Left lung (tissue), 14 donors: ENCODE measurements at places on chromosomes 12 and 14.
A peak's percentile ranks its signal among the peaks of the same experiment; 100 is the strongest.

- DNase-seq, result no peak
- no peaks in the 10 kb centered on the region for H3K4me1 ChIP-seq
- H3K27me3 ChIP-seq, result no peaks in the 10 kb centered on the region
- H3K27ac ChIP-seq, result no peak overlapping the region
- H3K36me3 ChIP-seq, result no peaks in the 10 kb centered on the region
- no peak overlapping the region for H3K4me3 ChIP-seq
Measured at GRCh38 chr12:47326190-47326589, 246.4 kb upstream of the AMIGO2 start.

DNA sequence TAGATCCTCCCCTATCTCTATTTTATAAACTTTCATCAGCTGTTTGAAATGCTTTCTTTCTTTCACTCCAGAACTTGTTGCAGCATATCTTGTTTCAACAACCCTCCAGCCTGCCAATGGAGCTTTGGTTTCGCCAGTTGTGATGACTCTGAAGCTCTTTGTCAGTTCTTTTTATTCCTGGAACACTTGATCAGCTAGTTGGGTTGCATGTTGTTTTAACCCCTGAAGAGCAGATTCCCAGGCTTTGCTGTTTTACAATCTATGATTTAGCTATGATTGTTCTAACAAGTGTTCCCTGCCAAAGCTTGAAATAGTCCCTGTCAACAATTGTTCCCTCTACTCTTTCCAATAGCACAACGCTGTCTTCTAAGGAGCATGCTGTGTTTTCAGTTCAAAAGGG, 50.6 kb upstream of the FUT8 start:
- peak; percentile 89 for DNase-seq
- H3K36me3 ChIP-seq, result no peaks in the 10 kb centered on the region
- H3K27ac ChIP-seq, result no peak overlapping the region
- no peaks in the 10 kb centered on the region for H3K27me3 ChIP-seq
- H3K4me3 ChIP-seq, result no peak overlapping the region

GRCh38 chr12:87348071-87348470, 681.1 kb downstream of the C12orf50 start:
- no peaks in the 10 kb centered on the region for H3K36me3 ChIP-seq
- no peak overlapping the region for H3K27ac ChIP-seq
- no peak for DNase-seq
- no peaks in the 10 kb centered on the region for H3K27me3 ChIP-seq

DNA sequence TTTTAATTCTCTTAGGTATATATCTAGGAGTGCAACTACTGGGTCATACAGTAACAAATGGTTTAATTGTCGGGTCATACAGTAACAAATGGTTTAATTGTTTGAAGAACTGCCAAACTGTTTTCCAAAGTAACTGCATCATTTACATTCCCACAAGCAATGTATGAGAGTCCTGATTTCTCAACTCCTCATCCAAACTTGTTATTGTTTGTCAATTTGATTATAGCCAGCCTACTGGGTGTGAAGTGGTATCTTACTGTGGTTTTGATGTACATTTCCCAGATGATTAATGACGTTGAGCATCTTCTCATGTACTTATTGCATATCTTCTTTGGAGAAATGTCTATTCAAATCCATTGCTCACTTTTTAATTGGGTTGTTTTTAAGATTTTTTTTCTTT, 67.6 kb upstream of the CFL2 start:
- H3K4me1 ChIP-seq, result peaks cover 14% of the 10 kb centered on the region
- H3K36me3 ChIP-seq, result peaks cover 91% of the 10 kb centered on the region
- H3K27ac ChIP-seq, result no peak overlapping the region

GRCh38 chr12:40181490-40181889, 43.3 kb upstream of the LRRK2 start:
- H3K27me3 ChIP-seq, result no peaks in the 10 kb centered on the region
- H3K4me3 ChIP-seq, result no peak overlapping the region
- H3K27ac ChIP-seq, result no peak overlapping the region
- no peaks in the 10 kb centered on the region for H3K36me3 ChIP-seq

DNA sequence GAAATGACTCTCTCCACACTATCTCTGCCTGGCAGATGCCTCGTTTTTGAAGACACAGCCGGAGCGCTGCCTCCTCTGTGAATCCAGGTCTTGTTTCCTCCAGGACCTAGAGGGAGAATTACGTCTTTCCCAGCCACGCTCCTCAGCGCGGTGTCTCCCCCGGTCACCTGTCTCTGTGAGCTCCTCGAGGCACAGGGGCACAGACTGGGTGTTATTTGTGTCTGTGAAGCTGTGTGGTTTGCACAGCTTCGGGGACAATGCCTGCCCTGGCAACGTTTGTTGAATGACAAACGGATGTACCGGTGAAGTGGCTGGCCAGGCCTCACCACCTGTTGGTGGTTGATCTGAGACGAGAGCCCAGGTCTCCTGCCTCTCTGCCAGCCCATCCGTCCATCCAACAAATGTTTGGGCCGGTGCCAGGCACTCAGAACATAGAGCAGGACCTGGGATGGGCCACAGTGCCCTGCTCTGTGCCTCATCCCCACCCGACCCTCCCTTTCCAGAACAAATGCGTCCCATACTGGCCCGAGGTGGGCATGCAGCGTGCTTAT, 6.1 kb downstream of the PTPN6 start:
- H3K27me3 ChIP-seq, result no peaks in the 10 kb centered on the region
- H3K4me1 ChIP-seq, result peaks cover 89% of the 10 kb centered on the region
- H3K36me3 ChIP-seq, result peaks cover 68% of the 10 kb centered on the region
- no peak overlapping the region for H3K4me3 ChIP-seq
- H3K27ac ChIP-seq, result peak overlapping the region; percentile 93

- H3K4me3 ChIP-seq, result no peak overlapping the region
- no peaks in the 10 kb centered on the region for H3K27me3 ChIP-seq
- H3K27ac ChIP-seq, result no peak overlapping the region
- DNase-seq, result no peak
- H3K4me1 ChIP-seq, result peaks cover 22% of the 10 kb centered on the region
Measured at GRCh38 chr12:108859923-108860291, 2.5 kb upstream of the SSH1 start.

DNA sequence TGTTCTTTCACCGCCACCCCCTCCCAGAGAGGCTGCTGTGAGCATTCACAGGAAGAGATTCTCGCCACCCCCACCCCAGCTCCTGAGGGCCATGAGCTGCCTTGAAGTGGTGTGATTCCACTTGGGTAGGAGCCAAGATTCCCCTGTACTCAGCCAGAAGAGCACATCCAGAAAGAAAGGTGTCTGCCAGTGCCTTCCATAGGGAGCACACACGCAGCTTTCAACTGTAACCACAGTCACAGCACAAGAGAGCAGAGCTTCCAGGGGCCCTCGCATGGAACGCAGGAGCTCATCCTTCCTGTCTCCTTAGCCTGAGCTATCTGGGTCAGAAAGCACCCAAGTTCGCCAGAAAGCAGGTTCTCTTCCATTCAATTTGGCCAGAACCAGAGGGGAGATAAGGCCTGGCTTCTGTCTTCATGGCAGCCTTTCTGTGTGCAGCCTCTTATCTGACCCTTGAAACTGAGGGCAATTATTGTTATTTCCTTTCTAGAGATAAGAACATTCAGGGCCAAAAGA, 66.6 kb upstream of the SCN8A start:
- H3K4me3 ChIP-seq, result no peak overlapping the region
- no peaks in the 10 kb centered on the region for H3K36me3 ChIP-seq
- no peak overlapping the region for H3K27ac ChIP-seq
- no peaks in the 10 kb centered on the region for H3K4me1 ChIP-seq
- no peaks in the 10 kb centered on the region for H3K27me3 ChIP-seq

- H3K27me3 ChIP-seq, result peaks cover 24% of the 10 kb centered on the region
- peak overlapping the region; percentile 71 for H3K27ac ChIP-seq
- no peak for DNase-seq
- H3K4me1 ChIP-seq, result no peaks in the 10 kb centered on the region
- peak overlapping the region; percentile 22 for H3K4me3 ChIP-seq
Measured at GRCh38 chr12:57477710-57478681, 1.7 kb downstream of the ARHGAP9 start.

DNA sequence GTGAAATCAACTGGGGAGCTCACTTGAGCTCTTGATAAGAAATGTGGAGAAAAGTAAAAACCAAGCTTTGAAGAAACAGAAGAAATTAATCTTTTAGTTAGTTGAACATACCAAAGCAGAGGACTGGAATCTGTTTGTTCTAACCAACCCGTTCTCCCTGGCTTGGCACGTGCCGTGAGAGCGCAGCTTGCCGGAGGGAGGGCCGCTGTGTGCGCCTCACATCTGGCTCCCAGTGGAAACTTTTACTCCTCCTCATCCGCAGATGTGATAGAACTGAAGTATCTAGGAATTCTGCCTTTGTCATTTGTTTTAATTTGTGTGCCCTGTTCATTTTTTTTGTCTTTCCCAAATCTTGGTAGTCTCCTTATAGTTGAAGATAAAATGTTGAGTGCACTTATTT, 64.9 kb downstream of the DDX51 start:
- DNase-seq, result no peak
- no peak overlapping the region for H3K27ac ChIP-seq
- H3K4me3 ChIP-seq, result no peak overlapping the region
- no peaks in the 10 kb centered on the region for H3K36me3 ChIP-seq

DNA sequence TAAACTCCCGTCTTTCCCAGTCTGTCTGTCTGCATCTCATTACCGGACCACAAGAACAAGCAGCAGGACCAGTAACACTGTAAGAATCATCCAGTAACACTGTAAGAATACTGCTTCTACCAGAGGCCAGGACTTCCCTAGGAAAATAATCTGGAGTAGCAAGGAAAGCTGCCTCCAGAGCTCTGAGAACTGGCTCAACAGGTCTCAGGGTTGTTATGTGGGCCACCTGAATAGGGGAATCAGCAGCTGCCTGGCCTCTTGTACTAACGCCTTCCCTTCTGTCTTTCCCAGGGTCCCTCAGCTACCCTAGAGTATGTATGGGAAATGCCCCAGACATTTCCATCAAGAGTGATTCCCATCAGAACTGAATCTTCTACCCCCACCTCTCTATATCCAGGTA, 954 bp upstream of the SLC39A2 start:
- H3K4me3 ChIP-seq, result no peak overlapping the region
- H3K36me3 ChIP-seq, result peaks cover 49% of the 10 kb centered on the region
- H3K27me3 ChIP-seq, result no peaks in the 10 kb centered on the region
- no peaks in the 10 kb centered on the region for H3K4me1 ChIP-seq

- no peaks in the 10 kb centered on the region for H3K36me3 ChIP-seq
- H3K4me3 ChIP-seq, result no peak overlapping the region
- no peak for DNase-seq
- no peaks in the 10 kb centered on the region for H3K27me3 ChIP-seq
- H3K4me1 ChIP-seq, result peaks cover 15% of the 10 kb centered on the region
- no peak overlapping the region for H3K27ac ChIP-seq
Measured at GRCh38 chr12:12015073-12015685, 55.6 kb upstream of the BCL2L14 start.

- H3K27ac ChIP-seq, result no peak overlapping the region
- H3K36me3 ChIP-seq, result no peaks in the 10 kb centered on the region
- no peak for DNase-seq
- H3K4me3 ChIP-seq, result no peak overlapping the region
- no peaks in the 10 kb centered on the region for H3K27me3 ChIP-seq
Measured at GRCh38 chr12:32170437-32170998, 63.9 kb downstream of the BICD1 start.

GRCh38 chr14:65103150-65103760, 938 bp upstream of the MAX start:
- H3K4me3 ChIP-seq, result peak overlapping the region; percentile 72
- no peaks in the 10 kb centered on the region for H3K27me3 ChIP-seq
- H3K36me3 ChIP-seq, result peaks cover 7% of the 10 kb centered on the region
- no peak for DNase-seq
- peaks cover 15% of the 10 kb centered on the region for H3K4me1 ChIP-seq
- peak overlapping the region; percentile 26 for H3K27ac ChIP-seq

GRCh38 chr12:128702371-128702770, 121.4 kb downstream of the SLC15A4 start:
- no peak overlapping the region for H3K27ac ChIP-seq
- no peak for DNase-seq
- H3K36me3 ChIP-seq, result no peaks in the 10 kb centered on the region
- H3K27me3 ChIP-seq, result no peaks in the 10 kb centered on the region
- no peak overlapping the region for H3K4me3 ChIP-seq

DNA sequence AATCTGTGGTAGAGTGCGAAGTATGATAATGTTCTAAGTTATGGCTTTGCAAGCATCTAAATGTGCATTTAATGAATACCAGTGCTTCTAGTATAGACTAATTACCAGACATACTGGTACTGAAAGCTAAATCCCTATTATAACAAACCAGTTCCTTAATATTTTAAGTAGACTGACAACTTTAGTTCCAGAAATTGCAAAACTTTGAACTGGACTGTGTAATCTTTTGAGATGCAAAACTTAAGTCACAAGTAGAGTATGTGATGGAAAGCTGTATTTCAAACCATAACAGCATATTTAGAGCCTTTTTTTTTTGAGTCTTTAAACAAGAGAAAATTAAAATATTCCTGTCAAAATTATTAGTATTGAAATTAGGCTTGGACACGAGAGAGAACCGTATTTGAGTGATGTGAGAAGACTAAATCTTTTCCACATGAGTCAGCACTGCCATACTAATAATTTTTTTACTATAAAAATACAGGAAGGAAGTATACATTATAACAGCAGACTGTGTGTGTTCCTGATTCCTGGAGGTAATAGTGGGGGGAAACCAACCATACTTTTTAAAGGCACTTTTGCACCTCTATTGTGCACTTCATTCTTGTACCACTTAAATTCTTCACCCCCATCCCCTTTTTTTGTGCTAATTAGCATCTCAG, 45.5 kb downstream of the PPM1A start:
- no peaks in the 10 kb centered on the region for H3K27me3 ChIP-seq
- H3K27ac ChIP-seq, result no peak overlapping the region
- no peaks in the 10 kb centered on the region for H3K4me1 ChIP-seq
- no peak overlapping the region for H3K4me3 ChIP-seq

GRCh38 chr14:24183014-24183481, 5.6 kb downstream of the IPO4 start:
- H3K27me3 ChIP-seq, result no peaks in the 10 kb centered on the region
- H3K27ac ChIP-seq, result no peak overlapping the region
- H3K36me3 ChIP-seq, result peaks cover 94% of the 10 kb centered on the region
- H3K4me1 ChIP-seq, result peaks cover 5% of the 10 kb centered on the region

GRCh38 chr12:43151441-43151981, 400.5 kb downstream of the ADAMTS20 start:
- DNase-seq, result no peak
- no peaks in the 10 kb centered on the region for H3K4me1 ChIP-seq
- H3K36me3 ChIP-seq, result no peaks in the 10 kb centered on the region
- H3K27me3 ChIP-seq, result no peaks in the 10 kb centered on the region

- no peaks in the 10 kb centered on the region for H3K36me3 ChIP-seq
- no peak overlapping the region for H3K4me3 ChIP-seq
- no peaks in the 10 kb centered on the region for H3K27me3 ChIP-seq
Measured at GRCh38 chr12:8860165-8860961, 37.9 kb downstream of the A2ML1 start.
